ENCODE measurements at places on chromosomes 6 and 20. TPM values are rescaled to one million over a fixed set of nuclear protein-coding genes. Genes with fewer than 3 reads are reported as not detected.

WFDC12 gene
- not detected for total RNA-seq

DNA sequence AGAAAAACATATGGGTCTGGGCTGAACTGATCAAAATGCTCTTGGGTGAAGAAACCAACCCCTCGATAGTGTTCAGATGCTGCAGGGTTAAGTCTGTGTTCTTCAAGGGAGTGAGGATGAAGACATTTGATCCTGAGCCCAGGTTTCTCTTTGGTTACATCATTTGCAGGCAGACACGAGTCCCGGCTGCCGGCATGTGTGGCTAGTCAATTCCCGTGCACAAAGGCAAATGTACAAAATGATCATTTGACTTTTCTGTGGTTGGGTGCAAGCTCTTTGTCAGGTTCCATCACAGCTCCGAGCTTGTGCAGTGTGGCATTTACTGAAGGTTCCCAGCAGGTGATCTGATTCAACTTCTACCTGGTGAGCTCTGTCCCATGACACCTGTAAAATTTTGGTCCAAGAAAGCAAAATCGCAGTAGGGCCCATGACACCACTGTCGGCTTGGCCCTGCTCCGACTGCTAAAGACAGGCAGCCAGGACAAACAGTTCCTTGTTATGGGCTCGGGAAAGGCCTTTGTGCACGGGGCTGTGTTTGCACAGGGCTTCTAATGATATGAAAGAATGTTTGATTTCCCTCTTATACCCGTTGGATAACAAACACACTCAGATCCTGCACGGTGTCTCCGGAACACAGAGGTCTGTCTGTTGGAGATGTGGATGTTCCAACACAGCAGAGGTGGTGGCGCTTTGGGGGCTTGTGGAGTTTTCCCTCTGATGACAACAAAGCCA is 46.9 kb downstream of the GJA10 start:
- peak; percentile 18 for DNase-seq

GRCh38 chr6:18663011-18663410 is 275.9 kb downstream of the RNF144B start:
- DNase-seq, result no peak

PLN gene
- 24.5 TPM for total RNA-seq

DNA sequence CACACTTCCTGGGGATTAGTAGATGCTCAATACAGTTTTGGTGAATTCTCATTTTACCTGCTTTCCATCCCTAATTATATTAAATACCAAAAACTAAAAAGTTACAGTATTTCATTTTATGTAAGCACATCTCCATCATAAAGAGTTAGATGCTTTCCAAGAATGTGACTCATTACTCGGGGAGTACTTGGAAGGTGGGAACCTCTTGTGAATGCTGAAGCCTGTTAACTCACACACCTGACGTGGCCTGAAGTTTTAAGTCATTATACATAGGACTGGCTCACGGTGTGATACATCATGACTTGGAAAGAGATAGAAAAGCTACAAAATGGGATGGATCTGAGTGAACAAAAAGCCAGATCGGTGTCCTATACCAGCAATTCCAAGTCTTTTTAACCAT is 2.2 kb upstream of the OSER1 start:
- DNase-seq, result no peak

- no peak for DNase-seq
Observed at GRCh38 chr6:17967668-17968518, 19.5 kb downstream of the KIF13A start.
